ENCODE measurements at places on chromosomes 7 and 10. TPM values are rescaled to one million over a fixed set of nuclear protein-coding genes. Genes with fewer than 3 reads are reported as not detected.
A peak's percentile ranks its signal among the peaks of the same experiment; 100 is the strongest.

DNA sequence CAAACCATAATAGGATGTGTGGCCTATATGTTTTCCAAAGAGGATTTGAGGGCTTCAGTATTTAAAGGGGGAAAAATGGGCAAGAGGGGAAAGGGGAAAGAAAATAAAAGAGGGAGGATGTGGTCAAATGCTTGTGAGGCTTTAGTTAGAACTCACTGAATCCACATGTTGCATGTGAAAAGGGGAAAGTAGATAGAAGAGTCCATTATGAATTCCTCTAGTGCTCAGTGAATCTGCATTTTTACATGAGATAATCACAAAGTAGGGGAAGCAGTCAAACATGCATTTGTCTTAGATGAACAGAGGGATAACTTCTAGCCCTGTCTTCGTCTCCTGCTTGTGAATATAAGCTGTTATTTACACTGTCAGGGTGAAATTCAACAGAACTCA, 24.6 kb upstream of the AKAP9 start:
- no peak for DNase-seq

DNA sequence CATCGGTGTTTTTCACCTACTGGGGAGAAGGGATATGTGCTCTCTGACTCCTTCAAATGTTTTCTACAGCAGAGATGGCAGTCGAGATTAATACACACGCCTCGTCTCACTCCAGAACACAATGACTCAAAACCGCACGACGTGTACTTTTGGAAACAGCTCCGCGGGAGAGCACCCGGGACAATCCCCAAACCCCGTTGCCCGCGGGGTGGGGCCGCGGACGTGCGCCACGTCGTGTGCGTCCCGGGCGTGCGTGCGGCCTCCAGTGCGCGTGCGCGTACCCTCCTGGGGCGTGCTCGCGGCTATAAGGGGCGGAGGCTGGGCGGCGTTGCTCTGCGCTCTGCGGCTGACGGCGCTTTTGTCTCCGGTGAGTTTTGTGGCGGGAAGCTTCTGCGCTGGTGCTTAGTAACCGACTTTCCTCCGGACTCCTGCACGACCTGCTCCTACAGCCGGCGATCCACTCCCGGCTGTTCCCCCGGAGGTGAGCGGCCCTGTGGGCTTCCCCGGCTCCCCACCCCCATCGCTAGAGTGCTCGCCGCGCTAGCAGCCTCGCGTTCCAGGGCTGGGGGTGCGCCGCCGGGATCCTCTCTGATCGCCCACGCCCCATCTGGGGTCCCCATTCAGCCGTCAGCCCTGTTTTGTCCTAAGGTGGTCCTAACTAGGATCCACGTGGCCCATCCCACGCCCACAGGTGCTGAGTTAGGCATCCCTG, at the start of gene HILPDA:
Gene HILPDA (plus strand): TSS at position 336 of the 712 bp plus-strand sequence. CDS start 1,391 bp downstream, outside the sequence.
- DNase-seq = peak; percentile 86

ADAM12 gene
- total RNA-seq = 81.4 TPM

GRCh38 chr10:6918305-6918704, 338.2 kb upstream of the PRKCQ start:
- peak; percentile 52 for DNase-seq

DNA sequence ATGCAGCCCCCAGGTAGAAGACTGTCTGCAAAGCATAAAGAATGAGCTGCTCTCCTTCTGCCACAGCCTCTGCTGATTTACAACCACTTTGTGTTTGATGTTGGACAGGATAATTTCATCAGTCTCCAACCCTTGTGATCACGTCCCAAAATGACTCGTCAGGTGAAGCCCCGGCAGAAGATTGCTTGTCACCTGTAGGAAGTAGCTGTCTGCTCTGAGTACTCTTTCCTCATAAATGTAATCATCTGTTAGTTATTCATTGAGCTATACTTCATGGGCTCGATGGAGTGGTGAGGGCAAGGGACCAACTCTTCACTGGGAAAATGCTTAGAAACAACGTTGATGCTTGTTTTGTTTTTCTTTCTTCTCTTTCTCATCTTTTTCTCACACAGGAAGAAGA, 290.9 kb upstream of the SP8 start:
- no peak for DNase-seq

GRCh38 chr10:24331457-24331856, 122.5 kb downstream of the KIAA1217 start:
- no peak for DNase-seq

GRCh38 chr7:123641901-123642300, 13.8 kb upstream of the LMOD2 start:
- DNase-seq = no peak

GRCh38 chr7:5631152-5631551, 150.3 kb downstream of the RNF216 start:
- DNase-seq = no peak

DNA sequence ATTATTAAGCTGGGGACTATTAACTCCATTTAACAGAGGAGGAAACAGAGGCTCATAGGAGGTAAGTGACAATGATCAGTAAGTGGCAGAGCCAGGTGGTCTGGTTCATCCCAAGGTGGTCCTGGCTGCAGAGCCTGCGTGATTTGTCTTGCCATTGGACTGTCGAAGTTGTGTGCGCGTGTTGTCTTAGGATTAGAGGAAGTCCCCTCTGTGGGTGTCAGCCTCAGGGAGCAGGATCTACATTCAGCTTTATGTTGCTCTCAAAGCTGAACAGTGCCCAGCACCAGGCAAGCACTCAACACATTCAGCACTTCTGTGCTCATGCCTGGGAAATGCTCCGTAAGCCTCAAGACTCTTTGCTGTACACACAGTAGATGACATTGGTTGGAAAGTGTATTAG, 139.5 kb downstream of the HERPUD2 start:
- DNase-seq = no peak

DNA sequence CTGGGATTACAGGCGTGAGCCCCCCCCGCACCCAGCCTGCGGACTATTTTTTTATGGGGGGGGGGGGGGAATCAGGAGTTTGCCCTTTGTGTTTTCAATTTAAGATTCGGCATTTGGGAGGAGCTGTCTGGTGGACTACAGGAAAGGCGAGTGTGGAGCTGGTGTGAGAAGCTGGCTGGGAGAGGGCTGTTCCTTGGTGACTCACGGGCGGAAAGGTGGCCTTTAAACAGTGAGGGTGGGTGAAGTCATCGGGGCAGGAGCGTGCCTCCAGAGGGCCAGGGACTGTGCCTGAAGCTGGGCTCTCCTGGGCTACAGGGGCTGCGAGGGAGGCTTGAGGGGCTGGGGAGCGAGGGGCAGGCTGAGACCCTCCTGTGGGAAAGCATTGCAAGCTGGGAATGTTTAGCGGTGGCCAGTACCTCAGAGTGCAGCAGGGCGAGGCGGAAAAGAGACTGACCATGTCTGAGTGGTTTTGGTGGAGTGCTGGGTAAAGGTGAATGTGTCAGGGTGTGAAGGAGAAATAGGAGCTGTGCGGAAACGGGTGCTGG, 39.7 kb upstream of the ZNF32 start:
- DNase-seq = no peak

- no peak for DNase-seq
These were observed 57.9 kb downstream of the FOXL3 start for GRCh38 chr7:347644-348479.

- no peak for DNase-seq
These were observed 19.1 kb downstream of the DPYSL4 start for GRCh38 chr10:132205650-132206376.

- DNase-seq = no peak
These were observed 49.5 kb downstream of the SGMS1 start for GRCh38 chr10:50574305-50574704.

GRCh38 chr7:136655414-136655813, 213.0 kb upstream of the CHRM2 start:
- DNase-seq = no peak

OR2A5 gene
- not detected for total RNA-seq

DNA sequence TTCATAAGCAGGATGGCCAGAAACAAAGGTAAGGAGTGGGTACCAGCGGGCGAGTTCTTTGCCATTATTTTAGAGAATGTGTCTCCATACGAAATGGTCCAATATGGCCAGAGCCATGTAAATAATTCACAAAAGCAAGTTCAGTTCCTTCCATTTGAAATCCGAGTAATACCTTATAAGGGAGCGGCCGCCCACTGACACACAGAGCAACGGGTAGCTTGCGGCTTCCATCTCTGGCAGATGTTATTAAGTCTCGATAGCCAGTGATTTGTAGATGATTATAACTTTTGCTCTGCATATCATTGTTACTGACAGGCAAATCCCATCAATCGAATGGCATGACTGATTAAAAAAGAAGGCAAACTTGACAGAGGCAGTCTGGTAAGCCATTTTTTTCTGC, 63.2 kb downstream of the GFRA1 start:
- no peak for DNase-seq

GRCh38 chr10:77602913-77603533, 34.6 kb downstream of the KCNMA1 start:
- DNase-seq = no peak

FXYD4 gene
- total RNA-seq = not detected

HDAC9 gene
- 28.3 TPM for total RNA-seq

- no peak for DNase-seq
These were observed 17.2 kb upstream of the PSAP start for GRCh38 chr10:71868192-71868697.

GRCh38 chr7:55026867-55027490, 8.2 kb downstream of the EGFR start:
- DNase-seq = no peak

DNA sequence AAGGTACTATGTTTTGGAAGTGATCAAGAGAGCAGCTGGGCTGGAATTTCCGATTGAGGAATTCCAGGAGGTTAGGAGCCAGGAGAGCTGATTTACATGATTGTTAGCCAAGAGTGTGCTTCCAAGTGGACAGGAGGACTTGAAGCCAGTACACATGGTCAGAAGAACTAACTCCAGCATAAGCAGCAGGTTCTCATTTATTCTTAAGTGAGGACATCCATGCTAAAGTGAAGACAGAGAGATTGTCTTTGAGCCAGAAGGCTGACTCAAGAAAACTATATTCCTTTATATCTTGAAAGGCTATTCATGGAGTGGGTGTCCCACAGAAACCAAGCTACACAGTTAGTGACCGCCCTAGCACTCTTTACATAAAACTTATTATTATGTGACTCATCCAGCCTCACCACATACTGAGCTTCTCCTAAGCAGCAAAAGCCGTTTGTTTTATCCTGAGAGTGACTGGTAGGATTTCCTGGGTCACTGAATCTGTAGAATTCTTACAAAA, 56.7 kb upstream of the SEMA3A start:
- DNase-seq = no peak

GRCh38 chr10:104315486-104315921, 22.8 kb downstream of the ITPRIP start:
- no peak for DNase-seq

ANKRD30A gene
- not detected for total RNA-seq

DNA sequence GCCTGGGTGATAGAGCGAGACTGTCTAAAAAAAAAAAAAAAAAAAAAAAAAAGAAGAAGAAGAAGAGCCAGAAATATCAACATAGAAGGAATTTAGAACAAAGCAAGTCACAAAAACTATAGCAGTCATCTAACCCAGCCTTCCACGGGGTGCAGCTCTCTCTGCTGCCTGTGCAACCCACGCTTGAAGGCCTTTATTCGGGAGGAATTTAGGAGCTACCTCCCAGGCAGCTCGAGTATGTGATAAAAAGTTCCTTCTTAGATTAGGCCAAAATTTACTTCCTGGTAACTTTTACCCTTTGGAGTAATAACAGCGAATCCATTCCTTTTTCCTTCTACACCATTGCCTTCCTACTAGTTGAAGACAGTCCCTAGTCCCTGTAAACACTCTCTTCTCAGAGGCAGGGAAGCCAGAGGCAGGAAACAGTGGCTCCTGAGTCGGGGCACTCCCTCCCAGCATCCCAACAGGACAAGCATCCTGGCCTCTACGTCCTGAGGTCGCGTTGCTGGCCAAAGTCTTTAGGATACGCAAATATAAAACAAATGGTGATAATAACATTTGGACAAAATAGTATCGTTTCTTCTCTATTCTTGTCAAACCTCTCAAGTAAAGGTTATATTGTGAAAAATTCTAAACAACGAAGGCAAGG, 109.3 kb upstream of the KMT2C start:
- DNase-seq = no peak

MRM2 gene
- 45.1 TPM for total RNA-seq

DNA sequence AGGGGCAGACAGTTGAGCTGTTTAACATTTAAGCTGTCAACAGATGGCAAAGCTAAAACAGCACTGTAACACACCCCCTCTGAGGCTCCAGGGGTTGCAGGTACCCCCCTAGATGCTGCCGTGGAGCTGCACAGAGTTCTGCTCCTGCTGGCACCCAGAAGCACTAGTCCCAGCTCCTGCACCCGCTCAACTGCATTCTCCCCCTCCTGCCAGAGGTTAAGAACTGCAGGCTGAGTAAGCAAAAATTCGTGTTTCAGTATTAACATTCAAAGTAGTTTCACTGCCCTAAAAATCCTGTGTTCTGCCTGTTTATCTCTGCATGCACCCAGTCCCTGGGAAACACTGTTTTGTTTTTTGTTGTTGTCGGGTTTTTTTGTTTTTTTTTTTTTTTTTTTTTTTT, 790.8 kb upstream of the KCND2 start:
- DNase-seq = peak; percentile 10

- DNase-seq = no peak
These were observed 54.2 kb downstream of the RTKN2 start for GRCh38 chr10:62214364-62214874.

DNA sequence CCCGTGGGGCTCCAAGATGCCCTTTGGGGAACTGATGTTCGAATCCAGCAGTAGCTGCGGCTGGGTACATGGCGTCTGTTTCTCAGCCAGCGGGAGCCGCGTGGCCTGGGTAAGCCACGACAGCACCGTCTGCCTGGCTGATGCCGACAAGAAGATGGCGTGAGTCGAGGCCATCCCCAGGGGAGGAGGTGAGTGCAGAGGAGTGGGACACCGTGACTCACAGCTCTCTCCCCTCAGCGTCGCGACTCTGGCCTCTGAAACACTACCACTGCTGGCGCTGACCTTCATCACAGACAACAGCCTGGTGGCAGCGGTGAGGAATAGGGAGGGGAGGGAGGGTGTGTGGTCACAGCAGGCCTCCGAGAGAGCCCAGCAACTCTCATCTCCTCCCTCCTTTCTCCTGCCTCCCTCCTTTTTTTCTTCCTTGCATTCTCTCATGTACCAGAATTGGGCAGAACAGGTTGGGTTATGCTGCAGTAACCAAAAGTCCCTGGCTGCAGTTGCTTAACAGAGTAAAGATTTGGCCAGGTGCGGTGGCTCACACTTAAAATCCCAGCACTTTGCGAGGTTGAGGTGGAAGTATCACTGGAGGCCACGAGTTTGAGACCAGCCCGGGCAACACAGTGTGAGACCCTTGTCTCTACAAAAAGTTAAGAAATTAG, 16.5 kb downstream of the ARPC1B start:
- DNase-seq = no peak

CD36 gene
- 0.23 TPM for total RNA-seq

All from neural crest cell (in vitro differentiated cells).